Esophagus muscularis mucosa (tissue), 4 donors: ENCODE measurements at places on chromosomes 3 and 15. TPM values are rescaled to one million over a fixed set of nuclear protein-coding genes. Genes with fewer than 3 reads are reported as not detected.
A peak's percentile ranks its signal among the peaks of the same experiment; 100 is the strongest.

GRCh38 chr15:25706176-25706955 lies 156.8 kb downstream of the ATP10A start:
- H3K27me3 ChIP-seq = no peaks in the 10 kb centered on the region
- no peak overlapping the region for H3K27ac ChIP-seq
- H3K4me1 ChIP-seq = peaks cover 8% of the 10 kb centered on the region
- H3K36me3 ChIP-seq = no peaks in the 10 kb centered on the region

DNA sequence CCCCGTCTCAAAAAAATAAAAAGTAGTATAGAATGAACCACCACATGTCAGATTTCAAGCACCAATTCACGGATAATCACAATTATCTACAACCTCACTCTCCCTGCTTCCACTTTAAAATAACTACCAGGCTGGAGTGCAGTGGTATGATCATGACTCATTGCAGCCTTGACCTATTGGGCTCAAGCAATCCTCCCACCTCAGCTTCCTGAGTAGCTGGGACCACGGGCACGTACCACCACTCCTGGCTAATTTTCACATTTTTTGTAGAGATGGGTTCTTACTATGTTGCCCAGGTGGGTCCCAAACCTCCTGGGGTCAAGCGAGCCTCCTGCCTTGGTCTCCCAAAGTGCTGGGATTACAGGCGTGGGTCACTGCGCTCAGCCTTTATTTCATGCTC lies 38.1 kb upstream of the LDHAL6B start:
- no peak overlapping the region for H3K4me3 ChIP-seq
- peak overlapping the region; percentile 59 for H3K27ac ChIP-seq
- DNase-seq = no peak
- no peaks in the 10 kb centered on the region for H3K36me3 ChIP-seq
- H3K27me3 ChIP-seq = no peaks in the 10 kb centered on the region

GRCh38 chr15:98231696-98232440 lies 271.4 kb downstream of the ARRDC4 start:
- no peaks in the 10 kb centered on the region for H3K4me1 ChIP-seq
- H3K27me3 ChIP-seq = no peaks in the 10 kb centered on the region
- no peaks in the 10 kb centered on the region for H3K36me3 ChIP-seq
- H3K27ac ChIP-seq = no peak overlapping the region
- no peak for DNase-seq

- no peak overlapping the region for H3K4me3 ChIP-seq
- H3K36me3 ChIP-seq = no peaks in the 10 kb centered on the region
- no peaks in the 10 kb centered on the region for H3K27me3 ChIP-seq
Measured at GRCh38 chr3:114441386-114441785, 147.6 kb downstream of the TIGIT start.

GRCh38 chr3:36895496-36896409 lies 49.1 kb downstream of the TRANK1 start:
- DNase-seq = no peak
- H3K27ac ChIP-seq = no peak overlapping the region
- H3K4me1 ChIP-seq = no peaks in the 10 kb centered on the region
- H3K4me3 ChIP-seq = no peak overlapping the region

DNA sequence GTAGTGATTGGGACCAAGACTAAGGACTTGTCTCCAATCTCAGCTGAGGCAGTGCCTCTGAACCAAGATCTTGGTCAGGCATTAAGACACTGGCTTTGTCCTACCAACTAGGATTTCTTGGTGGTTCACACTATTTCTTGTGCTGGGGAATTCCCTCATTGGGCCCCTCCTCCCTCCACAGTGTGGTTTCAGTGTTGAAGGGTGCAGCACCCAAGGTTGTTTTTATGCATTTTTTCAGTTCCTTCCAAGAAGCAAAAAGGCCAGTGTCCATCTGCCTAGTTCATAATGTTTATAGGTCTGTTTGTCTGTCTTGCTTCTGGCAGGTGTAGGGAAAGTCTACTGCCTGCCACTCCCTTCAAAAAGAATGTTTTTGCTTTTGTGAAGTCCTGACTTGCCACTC lies 10.6 kb upstream of the ITPKA start:
- no peak for DNase-seq
- H3K36me3 ChIP-seq = peaks cover 46% of the 10 kb centered on the region
- H3K27ac ChIP-seq = no peak overlapping the region
- H3K4me3 ChIP-seq = no peak overlapping the region
- H3K4me1 ChIP-seq = no peaks in the 10 kb centered on the region
- H3K27me3 ChIP-seq = no peaks in the 10 kb centered on the region

- no peaks in the 10 kb centered on the region for H3K27me3 ChIP-seq
- no peak overlapping the region for H3K4me3 ChIP-seq
- H3K4me1 ChIP-seq = peaks cover 58% of the 10 kb centered on the region
- H3K27ac ChIP-seq = no peak overlapping the region
- no peak for DNase-seq
Measured at GRCh38 chr15:70320482-70320881, 222.8 kb upstream of the TLE3 start.

Gene MESP2
- not detected for total RNA-seq

DNA sequence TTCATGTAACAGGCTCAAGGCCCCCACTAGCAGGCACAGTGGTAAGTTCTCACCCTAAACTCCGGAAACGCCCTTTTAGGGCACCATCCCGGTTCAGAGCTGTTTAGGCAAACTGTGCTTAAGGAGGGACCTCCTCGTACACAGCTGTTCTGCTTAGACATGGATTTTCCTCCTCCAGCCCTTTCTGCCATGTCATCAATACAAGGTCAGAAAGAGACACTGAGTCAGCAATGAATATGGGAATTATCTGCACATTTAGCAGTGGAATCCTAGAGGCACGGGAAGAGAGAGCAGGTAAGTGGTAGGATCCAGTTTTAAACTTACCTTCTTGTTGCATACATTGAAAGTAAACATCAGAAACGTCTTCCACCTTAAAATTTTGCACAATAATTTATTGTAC lies 107.3 kb downstream of the KCNAB1 start:
- no peak for DNase-seq
- H3K36me3 ChIP-seq = no peaks in the 10 kb centered on the region
- H3K4me1 ChIP-seq = no peaks in the 10 kb centered on the region
- H3K27me3 ChIP-seq = no peaks in the 10 kb centered on the region
- H3K27ac ChIP-seq = no peak overlapping the region

Gene RASGRF1
- total RNA-seq = 0.17 TPM

- H3K27me3 ChIP-seq = no peaks in the 10 kb centered on the region
- DNase-seq = no peak
- no peaks in the 10 kb centered on the region for H3K4me1 ChIP-seq
- peaks cover 8% of the 10 kb centered on the region for H3K36me3 ChIP-seq
Measured at GRCh38 chr3:36894914-36895313, 49.9 kb downstream of the TRANK1 start.

GRCh38 chr15:57789225-57789624 lies 82.7 kb downstream of the POLR2M start:
- H3K4me3 ChIP-seq = no peak overlapping the region
- H3K27me3 ChIP-seq = no peaks in the 10 kb centered on the region
- no peaks in the 10 kb centered on the region for H3K36me3 ChIP-seq
- no peak for DNase-seq

DNA sequence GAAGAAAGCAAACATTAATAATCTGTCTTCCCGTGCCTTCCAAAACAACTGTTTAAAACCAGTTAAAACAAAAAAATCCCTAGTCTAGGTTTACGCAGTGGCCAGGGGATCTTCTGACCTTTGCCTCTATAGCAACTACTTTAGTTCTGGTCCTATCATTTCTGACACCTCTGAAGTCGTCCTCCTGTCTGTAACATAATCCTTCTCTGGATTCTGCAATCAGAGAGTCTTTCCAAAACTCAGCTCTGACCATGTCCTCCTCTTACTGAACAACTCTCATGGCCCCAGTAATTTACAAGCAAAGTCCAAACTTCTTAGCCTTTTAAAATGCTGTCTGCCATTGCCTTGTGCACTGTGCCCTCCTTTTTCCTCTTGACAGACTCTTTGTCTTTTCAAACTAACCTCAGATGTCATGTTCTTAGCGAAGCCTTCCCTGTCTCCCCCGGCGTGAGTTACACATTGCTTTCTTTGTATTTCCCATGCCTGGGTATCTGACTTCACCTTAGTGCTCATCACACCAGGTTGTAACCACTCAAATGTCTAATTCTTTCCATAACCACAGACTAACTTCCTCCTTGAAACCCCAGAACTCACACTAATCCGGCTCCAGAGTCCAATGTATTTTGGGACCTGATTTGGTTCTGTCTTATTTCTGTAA lies 105.2 kb upstream of the BNIP2 start:
- H3K27ac ChIP-seq = no peak overlapping the region
- DNase-seq = no peak
- H3K36me3 ChIP-seq = no peaks in the 10 kb centered on the region
- H3K27me3 ChIP-seq = no peaks in the 10 kb centered on the region
- no peak overlapping the region for H3K4me3 ChIP-seq
- H3K4me1 ChIP-seq = no peaks in the 10 kb centered on the region

DNA sequence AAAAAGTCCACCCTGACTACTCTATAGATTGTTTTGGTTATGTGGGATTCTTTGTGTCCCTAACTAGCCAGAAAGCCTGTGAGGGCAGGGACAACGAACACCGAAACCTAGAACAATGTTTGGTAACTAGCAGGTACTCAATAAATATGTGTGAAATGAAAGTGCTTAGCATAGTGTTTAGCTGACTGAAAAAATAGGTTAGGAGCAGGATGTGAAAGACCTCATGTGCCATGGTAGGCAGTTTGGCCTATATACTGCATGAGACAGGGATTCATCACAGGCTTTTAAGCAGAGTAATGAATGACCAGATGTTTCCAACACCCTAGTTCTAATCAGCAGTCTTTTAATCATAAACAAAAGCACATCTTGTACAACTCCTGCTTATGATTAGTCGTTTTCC lies 64.2 kb downstream of the MYO5A start:
- no peaks in the 10 kb centered on the region for H3K36me3 ChIP-seq
- H3K4me1 ChIP-seq = peaks cover 18% of the 10 kb centered on the region
- no peak for DNase-seq
- H3K27ac ChIP-seq = no peak overlapping the region
- H3K27me3 ChIP-seq = no peaks in the 10 kb centered on the region
- H3K4me3 ChIP-seq = no peak overlapping the region

DNA sequence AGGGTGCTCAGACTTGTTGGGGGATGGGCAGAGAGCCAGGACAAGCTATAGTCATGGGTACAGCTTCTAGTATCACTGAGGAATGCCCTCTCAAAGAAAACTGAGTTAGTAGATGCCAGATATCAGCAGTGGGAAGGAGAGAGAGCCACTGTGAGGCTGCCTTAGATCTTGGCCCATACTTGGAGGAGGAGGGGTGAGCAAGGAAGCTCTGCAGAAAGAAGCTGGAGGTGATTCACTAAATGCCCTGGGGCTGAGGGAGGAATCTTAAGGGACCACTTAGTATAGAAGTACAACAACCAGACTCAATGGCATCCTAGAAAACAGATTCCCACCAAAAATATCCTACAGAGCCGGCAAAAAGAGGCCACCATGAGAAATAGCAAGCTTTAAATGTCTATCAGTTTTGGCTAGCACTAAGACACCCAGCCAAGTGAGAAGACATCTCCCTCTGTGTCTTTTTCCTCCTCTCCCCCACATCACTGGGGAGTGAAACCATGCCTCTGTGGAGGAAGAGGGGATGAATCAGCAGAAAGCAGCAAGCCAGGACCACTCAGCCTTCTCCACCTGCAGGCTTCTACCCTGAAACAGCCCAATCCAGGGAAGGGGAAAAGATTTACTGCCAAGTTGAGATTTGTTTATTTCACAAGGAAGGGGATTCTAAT lies 282.5 kb upstream of the STT3B start:
- H3K27ac ChIP-seq = no peak overlapping the region
- H3K4me1 ChIP-seq = no peaks in the 10 kb centered on the region
- no peaks in the 10 kb centered on the region for H3K27me3 ChIP-seq
- H3K36me3 ChIP-seq = no peaks in the 10 kb centered on the region
- H3K4me3 ChIP-seq = no peak overlapping the region

Gene CPLX3
- total RNA-seq = not detected

DNA sequence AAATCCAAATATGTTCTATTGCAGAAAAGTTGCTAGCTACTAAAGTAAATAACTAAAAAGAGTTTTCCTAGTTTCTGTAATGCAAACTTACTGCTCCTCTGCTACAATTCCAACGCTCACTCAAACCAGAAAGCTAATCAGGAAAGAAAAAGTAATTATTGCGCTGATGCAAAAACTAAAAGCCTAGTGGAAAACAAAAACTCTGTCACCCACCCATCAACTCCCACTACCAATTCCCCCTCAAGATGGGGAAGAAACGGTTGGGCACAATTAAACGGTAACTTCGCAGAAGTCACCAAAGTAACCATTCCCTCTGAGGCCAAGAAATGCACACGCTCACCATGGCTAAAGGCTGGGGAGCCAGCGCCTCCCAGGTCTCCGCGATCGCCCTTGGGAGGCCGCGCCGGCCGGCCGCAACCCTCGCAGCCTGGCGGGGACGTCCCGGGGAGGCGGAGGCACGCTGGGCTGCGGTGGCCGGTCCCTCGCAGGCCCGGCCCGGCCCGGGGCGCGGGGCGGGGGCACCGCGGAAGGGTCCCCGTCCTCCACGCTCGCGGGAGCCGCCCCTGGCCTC lies 684 bp downstream of the SLTM start:
- peaks cover 9% of the 10 kb centered on the region for H3K36me3 ChIP-seq
- H3K27me3 ChIP-seq = no peaks in the 10 kb centered on the region
- H3K4me3 ChIP-seq = peak overlapping the region; percentile 79
- H3K4me1 ChIP-seq = peaks cover 20% of the 10 kb centered on the region
- peak overlapping the region; percentile 100 for H3K27ac ChIP-seq
- DNase-seq = no peak

DNA sequence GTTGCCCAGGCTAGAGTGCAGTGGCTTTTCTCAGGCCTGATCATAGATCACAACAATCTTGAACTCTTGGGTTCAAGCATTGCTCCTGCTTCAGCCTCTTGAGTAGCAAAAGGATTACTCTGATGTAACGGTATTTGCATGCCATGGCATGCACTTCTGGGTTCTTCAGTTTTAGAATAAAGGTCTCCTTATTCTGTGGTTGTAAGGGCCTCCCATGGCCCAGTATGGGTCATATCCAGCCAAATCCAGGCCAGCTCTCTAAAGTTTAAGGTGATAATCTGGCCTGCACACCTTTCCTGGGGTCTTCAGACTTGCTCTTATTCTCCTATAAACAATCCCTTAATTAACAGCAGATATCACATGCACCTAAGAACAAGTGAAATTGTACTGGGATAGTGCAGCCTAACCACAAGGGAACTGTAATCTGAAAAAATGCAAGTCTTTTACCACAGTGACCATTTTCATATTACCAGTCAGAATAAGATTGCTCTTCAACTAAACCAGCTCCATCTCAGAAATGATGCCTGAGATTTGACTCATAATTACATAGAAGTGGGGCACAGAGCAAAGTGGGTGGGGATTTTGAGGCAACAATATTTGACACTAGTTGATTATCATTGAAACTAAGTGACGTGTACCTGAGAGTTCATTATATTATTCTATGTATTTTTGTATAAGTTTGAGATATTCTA lies 25.4 kb downstream of the COMMD2 start:
- no peak for DNase-seq
- no peak overlapping the region for H3K4me3 ChIP-seq
- no peaks in the 10 kb centered on the region for H3K27me3 ChIP-seq
- H3K27ac ChIP-seq = no peak overlapping the region
- no peaks in the 10 kb centered on the region for H3K4me1 ChIP-seq
- no peaks in the 10 kb centered on the region for H3K36me3 ChIP-seq

- H3K4me1 ChIP-seq = no peaks in the 10 kb centered on the region
- H3K4me3 ChIP-seq = no peak overlapping the region
- DNase-seq = no peak
- no peak overlapping the region for H3K27ac ChIP-seq
Measured at GRCh38 chr15:92749216-92749615, 93.6 kb upstream of the FAM174B start.

Gene TFDP2
- total RNA-seq = 134 TPM
